AG10803 (cell line): ENCODE measurements at places on chromosomes 5 and 9.

DNA sequence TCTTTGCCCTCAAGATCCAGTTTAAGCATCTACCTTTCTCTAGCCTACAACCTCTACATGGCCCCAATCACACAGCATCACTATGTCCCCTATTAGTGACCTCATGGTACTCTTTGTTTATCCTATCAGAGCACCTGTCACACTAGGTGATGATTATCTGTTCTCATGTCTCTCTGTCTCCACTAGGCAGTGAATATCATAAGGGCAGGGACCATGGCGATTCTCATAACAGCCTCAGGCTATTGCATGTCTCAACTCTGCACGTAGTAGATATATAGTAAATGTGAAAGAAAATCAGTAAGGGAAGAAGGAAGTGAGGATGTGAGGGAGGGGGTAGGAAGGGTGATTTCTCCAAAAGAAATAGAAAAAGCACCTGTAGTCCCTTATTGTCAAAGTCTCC is 311.0 kb downstream of the NSG2 start:
- DNase-seq = no peak

GRCh38 chr9:8356406-8356805 is 556.8 kb upstream of the DMAC1 start:
- DNase-seq = no peak

GRCh38 chr5:122429545-122430318 is 117.7 kb downstream of the SNCAIP start:
- DNase-seq = no peak

DNA sequence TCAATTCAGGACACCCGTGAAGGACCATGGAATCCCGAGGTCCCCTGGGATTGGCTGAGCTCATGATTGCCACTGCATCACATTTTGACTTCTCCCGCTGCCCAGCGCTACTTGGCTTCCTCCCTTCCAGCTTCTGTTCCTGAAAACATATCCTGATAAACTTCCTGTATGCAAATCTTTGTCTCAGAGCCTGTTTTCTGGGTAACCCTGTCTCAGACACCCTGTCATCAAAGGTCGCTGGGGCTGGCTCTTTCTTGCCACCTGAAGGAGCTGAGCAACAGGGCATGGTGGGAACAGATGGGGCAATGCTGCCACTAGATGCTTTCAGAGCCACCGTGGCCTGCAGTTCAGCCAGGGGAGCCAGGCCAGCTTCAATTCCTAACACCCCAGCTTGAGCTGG is 154.3 kb upstream of the TBC1D2 start:
- no peak for DNase-seq
